ENCODE measurements at places on chromosomes 7 and 10.

DNA sequence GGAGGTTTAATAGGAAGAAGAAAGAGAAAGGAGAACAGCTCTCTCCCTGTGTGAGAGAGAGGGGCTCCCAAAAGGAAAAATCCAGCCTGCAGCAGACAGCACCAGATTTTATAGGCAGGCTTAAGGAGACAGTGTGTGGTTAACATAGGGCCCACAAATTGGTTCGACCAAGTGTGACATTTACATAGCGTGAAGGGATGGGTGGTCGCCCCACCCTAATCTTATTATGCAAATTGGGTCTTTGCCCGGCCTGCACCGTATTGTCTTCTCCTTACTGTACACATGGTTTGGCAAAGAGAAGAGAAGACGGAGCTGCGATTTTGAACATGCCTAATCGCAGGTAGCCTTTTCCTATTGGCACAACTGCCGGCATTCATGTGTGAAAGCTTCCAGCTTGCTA is 756.3 kb downstream of the NXPH1 start:
- DNase-seq: no peak

GRCh38 chr10:27624941-27625340 is 120.7 kb downstream of the MKX start:
- no peak for DNase-seq

GRCh38 chr10:122474131-122474818 is 12.9 kb downstream of the HTRA1 start:
- DNase-seq: no peak

DNA sequence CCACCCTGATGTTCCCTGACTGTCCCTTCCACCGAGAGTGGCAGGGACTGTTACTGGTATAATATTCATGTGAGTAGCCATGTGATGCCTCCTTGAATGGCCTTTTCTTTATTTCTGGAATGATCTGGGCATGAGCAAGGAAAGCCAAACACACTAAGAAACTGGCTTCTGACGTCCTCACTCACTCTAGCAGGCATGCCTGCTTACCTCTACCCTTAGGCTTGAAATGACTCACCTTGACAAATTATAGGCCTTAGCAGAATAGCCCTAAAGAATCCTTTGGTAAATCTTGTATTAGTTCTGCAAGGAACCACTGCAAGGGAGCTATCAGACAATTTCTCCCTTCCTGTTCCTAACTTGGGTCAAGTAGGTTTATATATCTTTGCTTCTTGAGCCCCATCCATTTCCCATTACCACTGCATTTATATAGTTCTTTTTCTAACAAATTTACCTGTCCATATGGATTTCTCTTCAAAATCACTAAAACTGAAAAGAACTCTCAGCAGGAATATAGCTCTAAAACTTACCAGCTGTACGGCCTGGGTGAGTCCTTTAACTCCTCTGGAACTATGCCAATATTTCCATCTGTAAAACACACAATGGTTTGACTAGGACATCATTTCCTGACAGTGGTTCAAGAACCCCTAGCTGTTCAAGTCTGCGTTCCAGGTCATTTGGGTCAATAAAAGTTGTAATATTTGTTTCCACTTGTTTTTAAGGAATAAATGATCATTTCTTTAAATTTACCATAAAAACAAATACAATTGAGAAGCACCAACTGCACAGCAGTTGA is 13.0 kb upstream of the NDUFA5 start:
- no peak for DNase-seq

DNA sequence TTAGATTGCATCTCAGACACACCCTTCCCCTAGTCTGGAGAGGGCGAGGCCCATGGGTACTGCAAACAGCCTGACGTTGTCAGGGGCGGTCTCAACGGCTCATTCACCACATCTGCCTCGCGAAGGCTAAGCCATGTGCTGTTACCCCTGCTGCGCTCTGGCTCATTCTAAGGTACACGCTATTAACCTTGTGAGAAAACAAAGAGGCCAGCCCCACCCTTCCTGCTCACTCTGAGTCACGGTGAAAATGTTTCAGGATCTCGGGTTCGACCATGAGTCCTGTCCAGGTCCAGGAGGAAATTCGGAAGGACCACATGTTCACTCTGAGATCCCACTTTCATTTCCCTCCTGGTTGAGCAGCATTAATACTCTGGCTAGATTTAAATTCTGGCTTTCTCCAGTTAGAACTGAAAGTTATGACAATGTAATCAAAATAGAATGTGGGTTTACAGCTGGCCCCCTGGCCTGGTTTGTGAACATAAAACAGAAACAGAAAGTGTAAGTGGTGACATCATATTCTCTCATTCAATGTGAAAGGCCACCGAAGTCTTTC is 55.2 kb downstream of the EGFR start:
- peak; percentile 1 for DNase-seq

GRCh38 chr10:127556916-127557315 is 7.8 kb downstream of the NPS start:
- no peak for DNase-seq

DNA sequence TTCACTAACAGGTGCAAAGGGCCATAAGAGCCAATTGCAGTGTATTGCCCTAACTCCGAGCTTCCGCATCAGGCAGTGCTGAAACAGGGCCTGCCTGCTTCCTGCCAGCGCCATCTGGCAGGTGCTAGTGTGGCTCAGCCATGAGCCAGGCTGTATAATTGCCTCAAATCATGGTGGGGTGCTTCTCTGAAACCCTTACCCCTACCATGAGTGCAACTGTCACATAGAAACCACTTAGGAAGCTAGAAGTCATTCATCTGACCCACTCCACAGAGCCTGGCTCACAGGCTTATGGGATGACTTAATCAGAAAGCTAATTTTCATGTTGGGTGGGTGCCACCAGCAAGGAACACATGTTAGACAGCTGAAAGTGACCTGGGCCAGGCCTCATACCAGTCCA is 133.3 kb upstream of the LAMB4 start:
- DNase-seq: no peak

DNA sequence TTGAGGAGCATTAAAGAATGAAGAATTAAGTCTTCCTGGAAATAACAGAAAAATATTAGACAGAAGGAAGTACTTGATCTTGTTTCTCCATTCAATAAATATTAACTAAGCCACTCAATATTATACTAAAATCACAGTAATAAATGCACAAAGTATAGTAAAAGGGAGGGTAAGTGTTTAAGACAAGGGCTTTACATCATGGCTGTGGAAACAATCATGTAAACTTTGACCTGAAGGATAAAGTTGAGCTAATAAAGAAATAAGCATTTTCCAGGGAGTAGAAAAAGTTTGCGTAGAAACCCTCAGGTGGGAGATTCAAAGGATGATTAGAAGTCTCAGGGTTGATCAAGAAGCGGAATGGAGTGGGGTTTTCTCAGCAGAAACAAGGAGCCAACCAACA is 78.2 kb downstream of the SEMA3C start:
- no peak for DNase-seq

DNA sequence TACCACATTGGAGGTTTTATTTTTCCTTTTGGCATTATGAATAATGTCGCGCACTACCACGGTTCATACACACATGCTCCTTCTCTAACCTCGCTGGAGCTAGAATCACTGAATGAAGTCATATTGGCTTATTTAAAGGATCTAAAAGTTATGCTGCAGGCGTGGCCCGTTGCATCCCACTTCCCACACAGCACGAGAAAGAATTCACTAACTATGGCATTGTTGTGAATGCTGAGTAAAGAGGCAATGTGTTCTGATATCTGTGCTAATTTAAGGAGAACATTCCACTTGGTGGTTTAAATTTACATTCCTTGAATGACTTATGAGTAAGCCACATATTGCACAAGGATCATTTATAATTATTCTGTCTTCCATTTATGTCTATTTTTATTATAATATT is 20.7 kb downstream of the TCERG1L start:
- DNase-seq: no peak

- DNase-seq: no peak
Measured at GRCh38 chr10:26621889-26622711, 75.4 kb upstream of the PDSS1 start.

- no peak for DNase-seq
Measured at GRCh38 chr10:53846809-53847208, 954.2 kb downstream of the PCDH15 start.

DNA sequence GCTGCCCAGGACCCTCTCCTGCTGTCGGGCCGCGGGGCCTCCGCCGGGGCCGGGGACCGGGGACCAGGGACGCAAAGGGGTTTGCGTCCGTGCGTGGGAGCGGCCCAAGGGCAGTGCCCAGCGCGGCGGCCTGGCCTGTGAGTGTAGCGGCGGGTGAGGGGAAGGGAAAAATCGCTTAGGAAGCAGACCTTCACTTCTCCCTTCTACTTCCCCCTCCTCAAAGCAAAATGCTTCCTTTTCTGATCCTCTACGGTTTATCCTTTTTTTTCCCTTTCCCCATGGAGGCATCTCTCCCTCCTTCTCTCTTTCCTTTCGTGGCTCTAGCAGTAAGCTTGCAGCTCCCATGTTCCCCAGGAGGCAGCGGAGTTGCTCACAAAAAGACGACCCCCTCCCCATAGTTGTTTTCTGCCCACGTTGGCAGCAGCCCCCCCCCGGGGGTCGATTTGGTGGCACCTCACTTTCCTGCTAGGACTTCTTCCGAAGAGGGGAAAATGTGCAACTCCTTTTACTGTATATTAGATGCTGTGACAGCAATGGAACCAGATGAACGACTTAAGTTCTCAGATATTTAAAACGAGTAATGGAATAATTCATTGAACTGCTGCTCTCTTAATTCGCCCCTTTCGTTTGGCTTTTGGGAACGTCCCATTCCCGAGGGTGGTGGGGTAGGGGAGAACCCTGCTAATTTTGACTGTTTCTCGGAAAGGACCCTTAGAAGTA is 724 bp downstream of the CAPZA2 start:
- DNase-seq: no peak

- peak; percentile 23 for DNase-seq
Measured at GRCh38 chr10:43407148-43407575, 1.8 kb downstream of the HNRNPF start.

- no peak for DNase-seq
Measured at GRCh38 chr10:114427124-114427852, 23.0 kb upstream of the AFAP1L2 start.

- DNase-seq: no peak
Measured at GRCh38 chr10:110708776-110709443, 64.8 kb downstream of the RBM20 start.

GRCh38 chr7:138387755-138388475 is 72.1 kb upstream of the TRIM24 start:
- DNase-seq: no peak

- DNase-seq: no peak
Measured at GRCh38 chr7:128836729-128837348, 6.6 kb downstream of the FLNC start.

GRCh38 chr7:108634036-108634435 is 64.4 kb downstream of the DNAJB9 start:
- no peak for DNase-seq

DNA sequence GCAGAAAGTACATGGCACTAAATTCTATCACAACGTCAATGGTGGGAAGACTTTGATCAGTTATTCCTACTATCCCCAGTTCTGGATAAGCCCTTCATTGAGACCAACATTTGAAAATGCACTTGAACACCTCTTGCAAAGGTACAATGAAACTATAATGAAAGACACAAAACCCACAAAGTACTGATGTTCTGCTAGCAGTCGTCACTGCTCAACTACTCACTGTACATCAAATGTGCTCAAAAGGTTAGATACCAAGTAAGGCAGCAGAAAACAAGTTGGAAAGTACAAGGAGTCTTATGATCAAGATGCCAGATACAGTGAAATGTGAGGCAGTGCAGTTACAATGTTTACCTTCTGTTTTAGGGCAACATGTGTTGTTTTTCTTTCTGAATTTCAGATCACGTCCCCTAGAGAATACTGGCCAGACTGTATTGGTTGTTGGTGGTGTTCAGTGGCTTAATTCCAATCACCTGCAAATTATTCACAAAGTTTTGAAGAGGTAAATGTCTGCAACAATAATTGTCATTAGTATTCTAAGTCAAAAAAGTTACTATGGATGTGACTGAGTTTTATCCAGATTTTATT is 62.4 kb upstream of the WNT16 start:
- no peak for DNase-seq

DNA sequence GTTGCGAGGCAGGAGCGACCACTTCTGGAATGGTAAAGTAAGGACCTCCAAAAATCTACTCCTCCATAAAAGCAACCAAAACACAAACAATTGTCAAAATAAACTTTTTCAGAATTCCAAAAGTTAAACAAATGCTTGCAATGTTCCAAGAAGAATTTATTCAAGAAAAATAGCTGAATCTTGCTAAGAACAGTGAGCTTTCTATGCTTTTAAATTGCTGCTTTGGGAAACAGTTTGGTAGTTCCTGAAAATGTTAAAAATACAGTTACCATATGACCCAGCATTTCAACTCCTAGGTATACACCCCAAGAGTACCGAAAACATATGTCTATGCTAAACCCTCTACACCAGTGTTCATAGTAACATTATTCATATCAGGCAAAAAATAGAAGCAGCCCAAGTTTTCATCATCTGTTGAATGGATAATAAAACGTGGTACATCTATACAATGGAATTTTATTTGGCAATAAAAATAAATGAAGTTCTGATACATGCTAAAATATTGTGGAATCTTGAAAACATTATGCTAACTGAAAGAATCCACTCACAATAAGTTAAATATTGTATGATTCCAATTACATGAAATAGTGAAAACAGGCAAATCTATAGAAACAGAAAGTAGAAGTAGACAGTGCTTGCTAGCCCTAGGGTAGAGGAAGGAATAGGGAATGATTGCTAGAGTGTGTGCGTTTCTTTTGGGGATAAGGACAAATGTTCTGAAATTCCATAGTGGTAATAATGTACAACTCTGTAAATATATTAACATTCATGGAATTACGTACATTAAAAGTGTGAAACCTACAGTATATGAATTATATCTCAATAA is 57.0 kb downstream of the LRRN3 start:
- DNase-seq: no peak

DNA sequence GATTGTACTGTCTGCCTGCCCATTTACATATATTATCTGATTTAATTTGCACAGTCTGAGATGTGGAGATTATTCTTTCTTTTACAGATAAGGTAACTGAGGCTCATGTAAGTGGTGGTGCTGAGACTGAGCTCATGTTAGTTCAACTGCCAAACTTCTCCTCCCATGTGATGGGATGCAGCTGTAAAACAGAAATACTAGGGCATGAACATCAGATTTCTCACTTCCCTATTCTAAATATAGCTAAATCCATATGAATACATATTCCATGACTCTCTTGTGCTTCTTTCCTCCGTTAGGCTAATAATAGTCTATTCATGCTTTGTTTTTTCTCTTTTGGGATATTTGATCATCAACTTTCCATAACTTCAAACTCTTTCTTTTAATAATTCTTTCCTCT is 84.7 kb downstream of the PTPRZ1 start:
- no peak for DNase-seq

DNA sequence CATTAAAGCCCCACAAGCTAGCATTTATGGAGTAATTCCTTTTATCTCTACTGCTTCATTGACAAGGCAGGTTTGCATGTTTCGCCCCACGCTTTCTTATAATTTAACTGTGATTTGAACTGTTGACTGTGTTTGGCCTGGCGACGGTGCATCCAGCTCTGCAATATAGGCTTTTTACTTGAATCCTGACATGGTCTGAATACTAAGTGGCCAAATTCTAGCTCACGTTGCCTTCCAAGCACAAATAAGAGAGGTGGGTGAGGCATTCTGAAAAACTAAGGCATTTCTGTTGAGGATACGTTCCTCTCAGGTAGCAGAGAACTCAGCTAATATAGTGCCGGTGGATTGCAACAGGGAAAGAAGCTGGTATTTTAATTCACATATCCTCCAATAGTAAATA is 61.8 kb downstream of the NRP1 start:
- no peak for DNase-seq
